ELR (cell line): ENCODE measurements at places on chromosomes 7 and 10.

DNA sequence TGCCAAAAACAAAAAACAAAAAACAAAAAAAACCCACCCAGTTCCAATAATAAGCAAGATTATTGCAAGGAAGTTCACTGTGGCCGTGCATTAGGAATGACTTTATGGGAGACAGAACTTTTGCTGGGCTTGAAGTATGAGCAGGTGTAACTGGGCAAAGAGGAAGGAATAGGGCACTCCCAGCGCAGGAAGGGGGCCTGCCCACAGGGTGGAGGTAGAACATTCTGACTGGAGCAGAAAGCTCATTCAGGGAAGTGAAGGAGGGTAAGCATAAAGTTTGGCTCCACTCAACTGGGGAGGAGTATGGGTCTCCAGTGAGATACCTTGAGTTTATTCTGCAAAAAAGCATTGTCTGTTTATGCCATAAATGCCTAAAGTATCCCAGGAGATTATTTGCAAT lies 42.1 kb upstream of the WIPF3 start:
- no peak for DNase-seq

GRCh38 chr7:27958933-27959548 lies 219.1 kb downstream of the TAX1BP1 start:
- DNase-seq = no peak

DNA sequence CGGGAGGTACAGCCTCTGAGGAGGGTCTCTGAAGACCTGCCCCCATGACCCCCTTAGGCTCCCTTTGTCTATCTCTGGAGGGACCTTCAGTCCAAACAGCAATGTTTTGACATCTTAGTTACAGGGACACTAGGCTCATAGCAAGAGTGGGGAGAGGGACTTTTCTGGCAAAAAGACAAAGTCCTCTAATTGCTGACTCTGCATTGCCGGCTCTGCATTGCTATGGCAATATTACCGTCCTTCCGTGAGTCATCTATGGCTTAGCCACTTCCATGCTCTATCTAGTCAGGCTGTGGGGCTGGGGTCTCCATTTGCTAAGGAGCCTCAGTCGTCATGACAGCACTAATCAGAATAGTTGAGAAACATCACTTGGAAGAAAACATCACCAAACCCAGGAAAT lies 952.6 kb downstream of the KCNMA1 start:
- no peak for DNase-seq

- no peak for DNase-seq
These were observed 31.5 kb downstream of the FGFR2 start for GRCh38 chr10:121566755-121567154.

DNA sequence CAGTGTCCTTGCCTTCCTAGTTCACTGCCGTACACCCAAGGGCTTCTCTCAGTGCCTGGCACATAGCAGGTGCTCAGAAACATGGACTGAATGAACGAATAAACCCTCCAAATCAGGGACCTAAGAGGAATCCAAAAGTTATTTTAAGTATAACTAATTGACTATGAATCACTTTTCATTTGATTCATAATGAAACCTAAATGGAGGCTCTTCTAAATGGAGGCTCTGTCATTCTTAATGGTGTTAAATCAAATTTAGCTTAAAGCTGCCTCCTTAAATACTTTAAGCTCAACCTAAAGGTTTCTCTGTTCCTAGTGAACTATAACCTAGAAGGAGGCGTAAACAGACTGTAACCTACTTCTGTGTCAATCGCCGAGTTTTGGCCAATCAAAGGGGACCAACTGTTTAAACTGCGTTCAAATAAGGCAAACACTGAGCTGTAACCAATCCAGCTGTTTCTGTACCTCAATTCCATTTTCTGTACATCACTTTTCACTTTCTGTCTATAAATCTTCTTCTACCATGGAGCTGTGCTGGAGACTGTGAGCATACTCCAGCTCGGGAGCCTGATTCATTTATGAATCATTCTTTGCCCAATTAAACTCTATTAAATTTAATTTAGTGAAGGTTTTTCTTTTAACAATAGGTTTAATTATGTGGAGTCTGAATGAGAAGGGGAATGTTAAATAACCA lies 11.0 kb downstream of the PYROXD2 start:
- DNase-seq = peak; percentile 69

- DNase-seq = no peak
These were observed 63.2 kb downstream of the EBF3 start for GRCh38 chr10:129900825-129901224.

DNA sequence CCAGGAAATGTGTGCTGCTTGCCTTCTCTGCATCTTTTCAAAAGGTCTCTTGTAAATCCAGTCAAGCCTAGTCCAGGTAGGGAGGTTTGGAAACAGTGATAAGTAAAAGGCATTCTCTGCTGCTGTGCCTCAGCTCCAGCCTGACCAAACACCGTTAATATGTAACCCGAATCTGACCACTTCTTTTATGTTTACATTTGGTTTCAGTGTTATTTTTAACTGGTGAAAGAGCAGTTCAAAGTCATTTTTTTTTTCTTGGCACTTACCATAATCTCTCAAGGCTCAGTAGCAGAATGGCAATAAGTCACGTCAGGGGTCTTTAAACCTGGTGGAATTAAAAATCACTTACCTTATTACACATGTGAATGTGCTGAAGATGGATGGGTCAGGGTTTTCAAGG lies 216.8 kb downstream of the PTEN start:
- DNase-seq = no peak

DNA sequence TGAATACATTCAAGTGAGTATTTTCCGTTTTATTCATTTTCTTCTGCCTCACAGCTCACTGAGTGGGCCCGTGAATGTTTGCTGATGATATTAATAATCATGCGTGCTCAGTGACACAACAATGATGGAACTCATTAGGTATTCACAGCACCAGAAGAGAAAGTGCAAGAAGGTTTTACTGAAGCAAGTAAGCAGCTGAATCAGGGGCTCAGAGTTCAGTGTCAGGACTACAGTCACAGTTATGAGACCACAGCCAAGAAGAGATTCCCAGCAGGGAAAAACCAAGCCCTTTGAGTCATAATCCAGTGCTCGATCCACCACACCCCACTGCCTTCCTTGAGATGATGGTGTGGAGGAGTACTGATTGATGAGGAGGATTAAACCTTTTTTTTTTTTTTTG lies 247.4 kb downstream of the KIAA1217 start:
- DNase-seq = peak; percentile 98

DNA sequence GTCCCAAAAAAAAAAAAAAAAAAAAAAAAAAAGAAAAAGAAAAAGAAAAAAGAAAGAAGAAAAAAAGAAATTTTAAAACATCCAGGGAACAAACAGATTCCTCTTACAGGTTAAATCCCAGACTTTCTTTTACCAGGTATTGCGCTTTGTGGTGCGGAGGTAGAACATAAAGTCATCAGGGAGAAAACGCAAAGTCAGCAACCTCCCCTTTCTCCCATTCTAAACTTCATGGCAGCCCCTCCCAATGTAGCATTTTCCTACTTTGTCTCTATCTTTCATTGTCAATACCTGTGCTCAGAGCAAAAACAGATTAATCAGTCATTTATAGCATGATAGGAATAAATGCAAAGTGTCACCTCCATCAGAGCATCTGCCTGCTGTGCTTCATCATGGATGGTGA lies 299.7 kb downstream of the SFMBT2 start:
- no peak for DNase-seq

DNA sequence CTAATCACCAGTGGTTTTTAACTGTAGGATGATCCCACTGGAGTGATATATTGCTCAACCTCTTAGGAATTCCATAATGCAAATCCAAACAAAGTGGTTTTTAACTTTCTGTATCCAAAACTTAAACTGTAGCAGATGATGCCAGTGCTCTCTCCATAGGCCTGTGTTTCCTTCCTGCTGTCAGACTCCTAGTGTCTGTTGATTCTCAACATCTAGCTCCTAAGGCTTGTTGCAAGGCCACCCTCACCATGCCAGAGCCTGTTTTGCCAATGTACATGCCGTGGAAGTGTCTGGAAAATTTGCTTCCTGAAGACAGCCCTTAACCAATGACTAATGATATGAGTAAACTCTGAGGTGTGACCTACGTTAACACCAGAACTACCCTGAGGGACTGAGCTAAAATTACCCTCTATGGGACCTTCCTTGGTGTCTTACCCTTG lies 39.3 kb downstream of the C1GALT1 start:
- peak; percentile 83 for DNase-seq

GRCh38 chr10:48907730-48908129 lies 31.9 kb downstream of the LRRC18 start:
- no peak for DNase-seq

DNA sequence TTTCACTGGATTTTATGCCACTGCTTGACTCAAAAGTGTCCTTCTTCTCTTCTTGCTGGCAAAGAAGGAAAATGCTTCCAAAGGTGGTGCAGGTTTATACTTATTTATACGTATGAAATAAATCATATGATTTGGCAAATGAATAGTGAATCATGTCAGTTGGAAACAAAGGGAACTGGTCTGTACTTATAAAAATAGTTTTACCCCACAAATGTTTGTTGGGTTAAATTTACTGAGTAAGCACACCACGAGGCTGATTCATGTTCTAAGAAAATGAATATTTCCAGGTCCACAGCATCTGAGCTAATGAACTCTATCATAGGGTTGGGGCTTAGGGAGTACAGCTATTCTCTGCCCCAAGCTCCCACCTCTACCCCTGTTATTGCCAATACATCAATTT lies 232.2 kb downstream of the TRIL start:
- DNase-seq = no peak
